ENCODE measurements at places on chromosomes 3 and 15. TPM values are rescaled to one million over a fixed set of nuclear protein-coding genes. Genes with fewer than 3 reads are reported as not detected.

CACNA1D gene
- total RNA-seq, result 0.09 TPM

ZNF501 gene
- 4.2 TPM for total RNA-seq

CILP gene
- total RNA-seq, result not detected

PCSK6 gene
- total RNA-seq, result 34.4 TPM

MORC1 gene
- not detected for total RNA-seq

PLSCR2 gene
- not detected for total RNA-seq

IL17RD gene
- total RNA-seq, result 1.0 TPM

DUOXA1 gene
- not detected for total RNA-seq

FAM107A gene
- total RNA-seq, result 0.09 TPM

ZNF35 gene
- total RNA-seq, result 18.0 TPM

TM6SF1 gene
- 19.7 TPM for total RNA-seq

ROPN1B gene
- not detected for total RNA-seq

KY gene
- not detected for total RNA-seq

VILL gene
- total RNA-seq, result 2.1 TPM

KBTBD8 gene
- total RNA-seq, result 1.9 TPM

GABRR3 gene
- total RNA-seq, result not detected

Measured in dermis lymphatic vessel endothelial cell (primary cell).